ENCODE measurements at places on chromosomes 16 and 17.

DNA sequence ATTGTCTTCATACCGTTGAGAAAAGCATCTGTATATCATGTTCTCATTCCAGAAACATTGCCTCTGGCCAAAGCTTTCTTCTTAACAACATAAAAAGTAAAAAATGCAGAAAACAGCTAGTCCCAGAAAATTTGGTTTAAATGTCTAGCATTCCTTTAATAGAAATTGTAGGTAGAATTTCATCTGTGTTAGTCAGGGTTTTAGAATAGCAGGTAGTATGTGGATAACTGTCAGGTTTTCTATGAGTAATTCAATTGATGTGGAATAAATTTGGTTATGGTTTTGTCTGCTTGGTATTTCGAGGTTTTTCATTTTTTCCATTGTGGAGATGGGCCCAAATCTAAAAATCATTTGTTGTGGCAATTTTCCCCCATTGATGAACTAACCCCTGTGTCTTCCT, 616.7 kb downstream of the KCNJ2 start:
- no peak for DNase-seq

GRCh38 chr16:75007443-75007842, 8.6 kb downstream of the ZNRF1 start:
- DNase-seq: no peak

DNA sequence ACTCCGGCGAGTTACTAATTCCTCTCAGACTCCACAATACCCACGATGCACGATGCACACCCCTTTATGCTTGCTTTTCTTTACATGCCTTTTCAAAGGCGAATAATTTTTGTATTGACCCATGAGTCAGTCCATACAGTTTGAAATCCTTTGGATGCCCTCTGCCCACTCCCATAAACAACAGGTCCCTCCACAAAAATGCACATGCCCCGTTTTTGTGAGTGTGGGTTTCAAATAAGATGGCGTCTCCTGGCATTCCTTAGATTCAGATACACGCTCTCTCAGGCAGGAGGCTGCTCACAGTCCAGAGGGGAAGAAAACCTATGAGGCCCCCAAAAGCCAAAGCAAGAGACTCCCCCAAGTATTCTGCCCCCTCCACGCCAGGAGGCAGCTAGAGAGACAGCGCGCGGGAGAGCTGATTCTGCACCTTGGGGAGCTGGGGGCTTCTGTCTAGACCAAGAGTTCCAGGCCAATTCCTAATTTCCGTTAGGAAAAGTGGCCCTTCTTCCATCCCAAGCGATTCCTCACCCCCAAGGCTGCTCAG, 19.6 kb upstream of the HOXB9 start:
- DNase-seq: no peak

- DNase-seq: no peak
Observed at GRCh38 chr16:8890549-8890921, 8.4 kb downstream of the LITAFD start.

DNA sequence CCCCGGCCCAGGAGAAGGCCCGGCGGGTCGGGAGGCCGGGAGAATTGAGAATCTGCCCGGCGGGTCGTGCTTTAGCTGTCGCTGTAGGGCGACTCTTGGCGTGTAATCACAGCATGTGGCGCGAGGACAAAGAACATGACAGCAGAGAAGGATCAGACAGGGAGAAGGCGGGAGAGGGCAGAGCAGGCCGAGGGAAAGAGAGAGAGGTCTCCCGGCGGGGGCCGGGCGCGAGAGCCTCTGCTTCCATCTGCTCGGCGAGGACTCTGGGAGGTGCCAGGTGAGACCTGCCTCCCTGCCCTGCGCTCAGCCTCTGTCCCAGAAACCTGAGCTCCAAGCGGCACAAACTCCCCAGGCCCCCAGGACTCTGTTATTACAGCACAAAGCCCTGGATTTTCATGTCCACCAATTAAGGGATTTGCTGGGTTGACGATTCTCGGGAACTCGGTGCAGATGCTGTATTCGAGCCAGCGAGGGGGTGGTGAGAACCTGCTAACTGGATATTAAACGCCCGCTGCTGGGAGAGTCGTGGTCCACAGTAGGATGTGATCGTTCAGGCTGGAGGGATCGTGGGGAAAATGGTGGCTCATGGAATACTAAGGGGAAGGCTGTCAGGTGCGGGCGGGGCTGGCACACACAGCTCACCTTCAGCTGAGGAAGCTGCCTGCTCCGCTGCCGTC, 172.0 kb upstream of the CIBAR2 start:
- no peak for DNase-seq

DNA sequence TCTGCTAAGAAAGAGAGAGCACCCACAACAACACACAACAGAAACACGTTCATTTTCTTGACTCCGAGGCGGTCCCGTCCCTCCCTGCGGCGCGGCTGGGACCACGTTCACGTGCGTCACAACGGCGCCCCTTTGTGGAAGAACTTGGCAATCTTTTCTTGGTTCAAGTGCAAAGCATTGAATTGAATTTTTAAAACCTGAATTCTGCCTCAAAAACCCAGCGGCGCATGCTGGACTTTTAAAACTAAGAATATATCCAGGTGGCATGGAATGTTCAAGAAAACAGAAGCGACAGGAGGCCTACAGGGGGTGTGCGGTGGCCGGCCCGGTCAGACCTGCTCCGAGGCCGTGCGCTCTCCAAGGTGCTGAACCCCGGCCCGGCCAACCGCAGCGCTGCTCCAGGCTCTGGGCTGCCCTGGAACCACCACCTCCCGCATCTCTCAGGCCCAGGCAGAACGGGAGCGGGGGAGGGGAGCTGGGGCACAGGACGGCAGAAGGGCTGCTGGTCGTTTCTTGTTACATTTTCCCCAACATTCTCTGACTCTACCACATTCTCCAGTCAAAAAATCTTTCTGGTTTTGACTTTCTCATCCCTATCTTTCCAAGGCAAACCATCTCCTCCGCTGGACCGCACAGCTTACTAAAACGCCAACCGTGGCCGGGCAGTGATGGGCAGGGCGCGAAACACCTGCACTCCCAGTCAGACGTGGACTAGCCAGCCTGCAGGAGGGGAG, 3.4 kb upstream of the HEXD start:
- DNase-seq: peak; percentile 50

DNA sequence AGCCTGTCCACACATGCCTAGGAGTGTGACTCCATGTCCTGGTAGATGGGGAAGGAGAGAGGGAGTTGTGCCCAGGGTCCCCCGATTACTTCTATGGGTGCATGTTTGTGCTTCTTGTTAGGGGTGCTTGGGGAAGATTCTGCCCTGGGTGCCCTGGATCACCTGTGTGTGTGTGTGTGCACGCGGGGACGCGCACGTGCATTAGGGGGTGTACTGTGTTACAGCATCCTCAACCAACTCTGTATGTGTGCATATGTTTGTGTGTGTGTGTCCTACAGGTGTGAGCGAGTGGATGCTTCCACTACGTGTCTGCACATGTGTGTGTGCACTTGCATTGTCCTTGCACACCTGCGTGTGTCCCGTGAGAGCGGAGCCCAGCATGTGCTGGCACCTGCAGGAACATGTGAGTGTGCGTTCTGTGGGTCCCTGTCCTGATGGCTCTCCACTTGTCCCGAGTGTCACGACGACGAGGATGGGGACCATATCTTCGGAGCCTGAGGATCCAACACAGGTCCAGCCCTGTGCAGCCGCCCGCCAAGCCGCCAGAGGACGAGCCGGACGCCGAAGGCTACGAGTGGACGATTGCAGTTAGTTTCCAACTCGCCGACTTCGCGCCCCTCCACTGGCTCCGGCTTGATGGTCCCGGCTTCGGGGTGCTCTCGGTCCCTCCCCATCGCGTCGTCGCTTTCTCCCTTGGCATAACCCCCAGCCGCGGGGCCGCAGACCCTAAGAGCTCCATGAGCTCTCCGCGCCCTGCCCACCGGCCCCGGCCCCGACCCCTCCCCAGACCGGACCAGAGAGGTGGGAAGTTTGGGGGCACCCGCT, 6.0 kb upstream of the TBC1D3B start:
- DNase-seq: no peak

DNA sequence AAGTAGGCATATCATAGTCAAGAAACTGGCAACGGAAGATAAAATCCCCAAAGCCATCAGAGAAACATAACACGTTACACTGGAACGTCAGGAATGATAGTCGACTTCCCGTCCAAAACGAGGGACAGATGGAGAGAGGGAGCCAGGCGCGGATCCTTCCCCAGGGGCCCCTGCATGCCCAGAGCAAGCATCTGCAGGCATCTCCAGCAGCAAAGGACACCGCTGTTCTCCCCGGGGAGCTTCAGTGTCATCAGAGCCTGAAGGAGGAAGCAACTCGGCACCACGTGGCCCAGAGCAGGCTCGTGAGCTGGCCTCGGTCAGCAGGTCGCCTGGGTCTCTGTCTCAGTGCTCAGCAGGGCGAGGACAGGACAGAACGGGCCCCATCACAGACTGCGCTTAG, 50.1 kb downstream of the LMF1 start:
- DNase-seq: no peak

- DNase-seq: no peak
Observed at GRCh38 chr17:61324950-61325349, 74.7 kb upstream of the TBX2 start.

- DNase-seq: no peak
Observed at GRCh38 chr17:14304222-14304772, 3.4 kb downstream of the HS3ST3B1 start.

- DNase-seq: no peak
Observed at GRCh38 chr17:68658999-68659780, 58.0 kb upstream of the FAM20A start.

- DNase-seq: no peak
Observed at GRCh38 chr16:57185446-57185944, 344 bp downstream of the PSME3IP1 start.

DNA sequence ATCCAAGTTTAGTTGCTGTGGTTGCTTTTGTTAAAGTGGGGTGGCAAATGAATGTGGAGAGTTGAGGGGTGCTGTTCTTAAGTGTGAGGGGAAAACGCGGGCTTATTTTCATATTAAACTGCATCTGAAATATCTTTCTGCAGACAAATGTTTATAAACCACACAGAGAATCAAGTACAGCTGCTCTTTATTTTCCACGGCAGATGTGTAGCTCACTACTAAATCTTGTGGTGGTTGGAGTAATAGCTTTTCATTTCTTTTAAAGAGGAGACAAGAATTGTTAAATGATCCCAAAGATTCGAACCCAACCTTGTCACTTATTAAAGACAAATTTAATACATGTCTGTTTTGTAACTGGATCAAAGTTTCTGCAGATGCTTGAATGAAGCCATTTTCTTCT, 2.1 kb downstream of the CLTC start:
- DNase-seq: no peak

- no peak for DNase-seq
Observed at GRCh38 chr16:22008215-22009059, 526 bp downstream of the MOSMO start.

GRCh38 chr16:12059216-12059769, 82.8 kb downstream of the SNX29 start:
- no peak for DNase-seq

- no peak for DNase-seq
Observed at GRCh38 chr17:83078378-83079351, 744 bp upstream of the METRNL start.

DNA sequence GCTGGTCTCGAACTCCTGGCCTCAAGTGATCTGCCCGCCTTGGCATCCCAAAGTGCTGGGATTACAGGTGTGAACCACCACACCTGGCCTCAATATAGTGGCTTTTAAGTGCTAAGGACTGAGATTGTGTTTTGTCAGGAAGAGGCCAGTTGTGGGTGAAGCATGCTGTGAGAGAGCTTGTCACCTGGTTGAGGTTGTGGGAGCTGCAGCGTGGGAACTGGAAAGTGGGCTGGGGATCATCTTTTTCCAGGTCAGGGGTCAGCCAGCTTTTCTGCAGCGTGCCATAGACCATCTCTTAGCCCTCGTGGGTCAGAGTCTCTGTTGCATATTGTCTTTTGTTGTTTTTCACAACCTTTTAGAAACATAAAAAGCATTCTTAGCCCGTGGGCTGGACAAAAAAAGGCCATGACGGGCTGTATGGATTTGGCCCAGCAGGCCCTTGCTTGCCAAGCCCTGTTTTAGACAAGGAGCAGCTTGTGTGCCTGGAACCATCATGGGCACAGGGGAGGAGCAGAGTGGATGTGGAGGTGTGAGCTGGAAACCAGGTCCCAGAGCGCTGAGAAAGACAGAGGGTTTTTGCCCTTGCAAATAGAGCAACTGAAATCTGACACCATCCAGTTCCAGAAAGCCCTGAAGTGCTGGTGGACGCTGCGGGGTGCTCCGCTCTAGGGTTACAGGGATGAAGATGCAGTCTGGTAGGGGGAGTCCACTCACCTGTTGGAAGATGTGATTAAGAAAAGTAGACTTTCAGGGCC, 5.5 kb downstream of the BIRC5 start:
- DNase-seq: no peak

DNA sequence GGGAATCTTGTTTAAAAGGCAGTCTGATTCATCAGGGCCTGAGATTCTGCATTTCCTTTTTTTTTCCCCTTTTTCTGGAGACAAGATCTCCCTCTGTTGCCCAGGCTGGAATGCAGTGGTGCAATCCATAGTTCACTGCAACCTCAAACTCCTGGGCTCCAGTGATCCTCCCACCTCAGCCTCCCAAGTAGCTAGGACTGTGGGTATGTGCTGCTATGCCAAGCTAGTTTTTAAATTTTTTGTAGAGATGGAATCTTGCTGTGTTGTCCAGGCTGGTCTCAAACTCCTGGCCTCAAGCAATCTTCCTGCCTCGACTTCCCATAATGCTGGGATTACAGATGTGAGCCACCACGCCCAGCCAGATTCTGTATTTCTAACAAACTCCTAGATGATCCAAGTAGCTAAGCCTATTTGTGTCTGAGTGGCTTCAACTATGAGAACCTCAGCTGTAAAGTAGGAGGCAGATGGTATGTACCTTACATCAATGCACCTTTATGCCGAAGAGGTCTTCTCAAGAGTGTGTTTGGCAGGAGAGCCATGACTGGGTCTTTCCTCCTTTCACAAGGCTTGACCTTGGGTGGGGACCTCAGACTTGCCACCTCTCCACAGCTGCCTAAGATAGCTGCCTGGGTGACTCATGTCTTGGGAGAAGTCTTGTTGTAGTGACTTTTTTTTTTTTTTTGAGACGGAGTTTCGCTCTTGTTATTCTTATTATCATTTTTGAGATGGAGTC, 10.9 kb downstream of the LDAF1 start:
- DNase-seq: no peak

GRCh38 chr17:8668176-8668740, 37.7 kb upstream of the MYH10 start:
- no peak for DNase-seq

DNA sequence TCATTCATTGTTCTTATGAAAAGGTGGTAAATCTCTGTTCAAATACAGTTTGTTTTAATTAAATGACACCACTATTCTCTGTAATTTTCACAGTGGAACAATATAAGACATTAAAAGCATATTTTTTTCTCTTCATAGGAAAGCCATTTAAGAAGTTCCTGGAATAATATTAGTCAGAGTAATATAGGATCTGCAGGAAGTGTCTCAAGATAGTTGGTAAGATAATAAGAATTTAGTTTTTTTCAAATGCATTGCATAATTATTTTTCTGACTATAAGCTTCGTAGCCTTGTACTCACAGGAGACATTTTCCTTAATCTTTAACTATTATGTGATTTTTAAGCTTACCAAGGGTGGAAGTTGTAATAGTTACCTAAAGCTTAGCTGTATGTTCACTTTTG, 16.9 kb downstream of the STXBP4 start:
- DNase-seq: no peak

- DNase-seq: no peak
Observed at GRCh38 chr16:30920891-30921290, 2.5 kb upstream of the FBXL19 start.
